NB4 (cell line): ENCODE measurements at places on chromosomes 5 and 9.

- no peak for DNase-seq
Measured at GRCh38 chr5:176784218-176785165, 25.9 kb upstream of the UNC5A start.

DNA sequence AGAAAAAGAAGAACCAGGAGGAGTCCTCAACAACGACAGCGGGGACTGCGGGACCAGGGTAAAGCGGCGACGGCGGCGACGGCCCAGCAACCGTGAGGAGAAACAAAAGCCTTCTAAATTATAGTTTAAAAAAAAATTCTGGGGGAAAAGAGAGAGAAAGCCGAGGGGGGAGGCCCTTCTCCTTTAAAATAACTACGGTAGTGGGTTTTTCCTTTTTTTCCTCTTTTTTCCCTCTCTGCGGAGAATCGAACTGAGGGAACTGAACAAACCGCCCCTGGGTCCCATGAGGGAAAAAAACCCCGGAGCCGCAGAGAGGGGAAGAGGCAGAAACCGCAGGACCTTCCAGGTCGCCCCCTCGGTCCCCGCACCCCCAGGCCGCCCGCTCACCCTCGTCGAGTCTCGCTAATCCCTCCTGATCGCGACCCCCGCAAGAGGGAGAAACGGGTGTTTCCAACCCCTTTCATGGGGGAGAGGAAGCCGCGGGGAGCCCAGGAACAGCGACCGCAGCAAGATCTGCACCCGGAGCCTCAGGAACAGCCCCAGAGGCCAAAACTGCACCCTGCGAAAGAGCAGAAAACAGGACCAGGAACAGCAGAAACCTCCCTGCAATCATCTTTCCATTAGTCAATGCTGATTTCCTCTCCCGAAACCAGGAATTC is 453 bp downstream of the CPEB4 start:
- DNase-seq: peak; percentile 66

DNA sequence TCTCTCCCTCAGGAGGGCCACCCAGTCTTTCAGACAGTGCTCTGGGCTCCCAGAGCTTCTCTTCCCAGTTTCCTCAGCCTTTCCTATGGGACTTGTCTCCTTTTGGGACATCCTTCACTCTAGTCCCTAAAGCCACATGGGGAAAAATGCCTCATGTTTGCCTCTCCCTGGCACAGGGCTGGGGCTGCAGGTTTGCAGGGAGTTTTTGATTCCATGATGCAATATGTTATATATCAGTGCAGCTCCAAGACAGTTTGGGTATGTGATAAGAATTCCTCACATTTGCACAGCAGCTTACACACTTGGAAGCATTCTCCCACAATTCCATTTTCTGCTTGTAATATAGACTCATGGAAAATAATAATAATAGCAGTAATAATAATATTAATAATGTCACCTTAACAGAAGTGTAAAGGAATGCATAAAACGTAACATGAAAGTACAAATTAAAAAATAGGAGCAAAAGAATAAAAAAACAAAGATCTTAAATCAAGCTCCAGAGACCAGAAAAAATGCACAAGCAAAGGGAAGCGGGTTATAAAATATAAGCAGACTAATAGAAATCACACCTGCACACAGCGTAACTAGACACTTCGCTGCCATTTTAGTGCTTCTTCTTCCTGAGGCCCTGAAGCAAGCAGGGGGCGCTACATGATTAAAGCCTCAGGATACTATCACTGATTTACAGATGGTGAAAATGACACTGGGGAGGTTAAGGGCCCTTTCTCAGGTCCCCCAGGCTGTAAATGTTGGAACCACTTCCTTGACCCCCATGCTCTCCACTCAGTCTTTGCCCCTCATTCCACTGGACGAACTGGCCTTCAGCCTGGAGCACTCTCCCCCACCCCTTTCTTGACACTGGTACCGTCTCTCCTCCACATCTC is 70.0 kb upstream of the IL17B start:
- peak; percentile 43 for DNase-seq

DNA sequence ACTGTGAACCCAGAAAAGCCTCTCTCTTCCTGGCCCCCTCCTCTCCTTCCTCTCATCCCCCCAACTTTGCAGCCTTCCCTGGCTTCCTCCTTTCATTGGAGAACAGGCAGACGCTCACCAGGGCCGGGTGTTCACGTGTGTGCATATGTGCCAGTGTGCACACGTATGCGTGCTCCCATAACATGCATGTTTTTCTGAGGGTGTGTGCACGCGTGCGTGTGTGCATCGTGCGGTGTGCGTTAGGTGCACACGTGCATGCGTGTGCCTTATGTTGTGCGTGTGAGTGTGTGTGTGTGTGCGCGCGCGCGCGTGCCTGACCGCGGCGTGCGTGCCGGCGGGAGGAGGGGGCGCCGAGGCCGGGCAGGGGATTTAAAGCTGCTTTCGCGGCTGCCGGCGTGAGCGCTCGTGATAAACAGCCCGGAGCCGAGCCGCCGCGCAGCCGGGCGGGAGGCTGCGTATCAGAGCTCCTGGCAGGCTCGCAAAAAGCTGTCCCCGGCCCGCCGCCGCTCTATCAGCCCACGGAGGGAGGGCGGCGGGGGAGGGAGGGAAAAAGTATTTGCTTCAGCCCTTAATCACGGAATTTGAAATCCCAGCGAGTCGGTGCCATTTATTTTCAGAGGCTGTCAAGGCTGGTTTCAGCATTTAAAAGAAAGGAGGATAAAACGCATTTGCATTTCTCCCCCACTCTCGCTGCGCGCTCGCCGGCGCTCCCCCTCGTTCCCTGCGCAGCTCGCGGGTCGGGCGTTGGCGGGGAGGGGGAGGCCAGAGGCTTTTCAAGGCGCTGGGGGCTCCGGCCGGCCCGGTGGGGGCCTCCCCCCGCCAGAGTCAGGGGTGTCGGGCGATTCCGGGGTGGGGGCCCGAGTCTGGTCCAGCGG is 183.9 kb downstream of the C9orf50 start:
- DNase-seq: peak; percentile 48

DNA sequence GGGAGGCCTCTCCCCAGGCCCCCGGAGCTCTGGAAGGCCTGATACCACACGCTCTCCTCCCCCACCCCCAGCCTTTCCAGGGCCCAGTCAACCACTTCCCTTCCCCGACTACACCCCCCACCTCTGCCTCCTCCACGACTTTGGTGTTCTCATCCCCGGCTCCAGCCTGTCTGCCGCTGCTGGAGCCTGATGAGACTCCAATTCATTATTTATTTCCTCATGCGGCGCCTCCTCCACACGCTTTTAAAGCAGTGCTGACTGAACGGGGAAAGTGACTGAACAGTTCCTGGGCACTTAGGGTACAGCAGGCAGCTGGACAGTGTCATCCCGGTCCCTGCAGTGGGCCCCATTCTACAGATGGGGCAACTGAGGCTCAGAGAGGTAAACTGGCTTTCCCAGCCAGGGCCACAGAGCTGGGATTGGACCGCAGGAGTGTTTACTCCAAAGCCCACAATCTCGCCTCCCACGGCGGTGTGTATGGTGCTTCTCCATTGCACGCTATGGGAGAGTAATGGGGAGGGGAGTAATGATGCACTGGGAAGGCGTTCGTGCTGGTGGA is 15.9 kb upstream of the RPL26L1 start:
- peak; percentile 87 for DNase-seq

DNA sequence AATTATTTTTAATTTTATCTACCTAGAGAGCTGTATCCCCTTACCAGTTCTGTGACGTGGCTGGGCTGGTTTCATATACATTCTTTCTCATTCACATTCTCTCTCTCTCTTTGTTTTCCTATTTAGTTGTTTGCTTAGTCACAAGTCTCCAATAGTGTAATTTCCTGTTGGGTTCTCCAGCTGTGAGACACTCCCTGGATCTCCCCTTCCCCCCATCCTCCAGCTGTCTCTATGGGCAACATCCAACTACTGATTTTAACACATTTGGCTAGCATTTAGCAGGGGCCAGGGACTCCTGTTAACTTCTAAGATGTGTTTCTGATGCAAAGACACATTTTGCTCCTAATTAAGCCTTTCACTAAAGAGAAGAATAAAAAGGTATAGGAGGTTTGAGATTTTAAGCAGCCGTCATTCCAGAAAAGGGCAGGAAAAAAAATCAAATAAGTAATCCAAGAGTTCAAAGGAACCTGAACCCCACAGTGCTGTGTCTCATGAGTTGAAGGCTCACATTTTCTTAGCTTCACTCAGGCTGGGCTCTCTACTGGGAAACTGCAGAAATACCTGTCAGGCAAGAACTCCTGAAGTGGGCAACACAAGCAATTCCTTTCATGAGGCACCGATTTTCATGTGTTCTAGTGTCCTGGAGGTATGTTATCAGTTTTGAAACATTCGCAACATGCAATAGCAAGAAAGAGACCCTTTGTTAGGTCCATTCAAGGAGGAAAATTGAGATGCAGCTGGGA is 198.7 kb upstream of the C9orf72 start:
- DNase-seq: no peak

DNA sequence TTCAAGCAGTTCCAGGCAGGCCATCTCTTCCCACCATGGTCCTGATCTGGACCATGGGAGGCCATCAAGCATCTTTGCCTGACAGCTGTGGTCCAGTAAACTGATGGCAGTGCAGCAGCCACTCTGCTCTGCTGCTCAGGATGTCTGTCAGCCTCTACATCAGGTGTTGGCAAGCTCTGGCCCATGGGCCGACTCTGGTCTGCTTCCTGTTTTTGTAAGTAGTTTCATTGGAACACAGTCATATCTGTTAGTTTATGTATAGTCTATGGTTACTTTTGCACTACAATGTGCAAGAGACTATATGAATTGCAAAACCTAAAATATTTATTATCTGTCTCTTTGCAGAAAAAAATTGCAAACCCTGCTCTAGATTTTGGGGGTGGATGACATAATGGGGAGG is 225.0 kb downstream of the KCTD16 start:
- DNase-seq: no peak

- DNase-seq: no peak
Measured at GRCh38 chr9:36867672-36868471, 166.2 kb downstream of the PAX5 start.

DNA sequence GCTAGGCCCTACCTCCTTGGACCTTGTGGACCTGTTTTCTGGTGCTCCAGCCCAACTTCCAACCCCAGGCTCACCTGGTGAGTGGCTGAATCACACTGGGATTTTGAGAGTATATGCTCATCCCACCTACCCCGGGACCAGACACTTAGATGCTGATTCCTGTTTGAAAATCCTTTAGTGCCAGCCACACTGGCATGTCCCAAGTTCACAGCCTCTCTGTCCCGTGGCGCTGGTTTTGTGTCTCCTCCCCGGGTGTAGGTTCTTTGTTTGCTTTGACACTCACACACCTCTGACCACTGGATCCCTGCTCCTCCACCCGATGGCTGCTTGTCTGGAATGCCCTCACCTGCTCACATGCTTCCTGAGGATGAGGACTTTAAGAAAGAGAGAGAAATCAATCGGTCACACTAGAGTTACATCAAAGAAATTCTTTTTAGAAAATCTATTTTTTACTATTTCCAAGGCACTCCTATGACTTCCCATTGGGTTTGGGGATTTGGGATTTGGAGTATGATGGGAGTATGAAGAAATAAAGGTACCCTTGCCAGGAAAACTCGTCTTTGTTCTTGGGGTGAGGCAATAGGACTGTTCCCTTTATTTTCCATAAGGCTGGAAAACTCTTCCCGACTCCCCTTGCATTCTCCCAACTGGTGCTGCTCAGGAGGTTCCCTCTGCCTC is 7.3 kb upstream of the SLC25A48 start:
- no peak for DNase-seq

DNA sequence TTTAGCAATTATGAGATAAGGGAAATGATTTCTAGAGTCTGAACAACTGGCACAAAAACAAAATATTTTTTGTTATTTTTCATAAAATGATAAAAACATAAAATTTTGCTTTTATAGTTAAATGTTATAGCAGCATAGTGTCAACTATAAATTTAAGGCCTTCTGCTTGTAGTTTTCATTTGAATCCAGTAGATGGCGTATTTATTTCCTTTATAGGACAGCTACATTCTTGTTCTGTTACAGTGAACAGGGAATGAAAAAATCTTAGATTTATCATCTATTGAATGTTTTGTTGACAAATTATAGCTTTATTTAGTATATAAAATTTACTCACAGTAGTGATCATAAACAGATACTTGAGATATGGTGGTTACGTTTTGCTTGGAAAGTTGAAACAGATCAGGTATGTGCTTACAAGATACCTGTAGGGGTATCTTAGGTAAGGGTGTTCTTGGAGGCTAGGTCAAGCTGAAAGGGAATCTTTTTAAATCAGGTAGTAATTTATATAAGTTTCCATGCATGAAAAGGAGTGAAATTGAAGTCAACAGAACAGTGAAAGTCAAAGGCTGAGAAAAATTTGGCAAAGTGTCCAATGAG is 239.3 kb upstream of the GRIN3A start:
- DNase-seq: peak; percentile 13

- DNase-seq: no peak
Measured at GRCh38 chr9:136858844-136859757, 7.0 kb downstream of the MAMDC4 start.

DNA sequence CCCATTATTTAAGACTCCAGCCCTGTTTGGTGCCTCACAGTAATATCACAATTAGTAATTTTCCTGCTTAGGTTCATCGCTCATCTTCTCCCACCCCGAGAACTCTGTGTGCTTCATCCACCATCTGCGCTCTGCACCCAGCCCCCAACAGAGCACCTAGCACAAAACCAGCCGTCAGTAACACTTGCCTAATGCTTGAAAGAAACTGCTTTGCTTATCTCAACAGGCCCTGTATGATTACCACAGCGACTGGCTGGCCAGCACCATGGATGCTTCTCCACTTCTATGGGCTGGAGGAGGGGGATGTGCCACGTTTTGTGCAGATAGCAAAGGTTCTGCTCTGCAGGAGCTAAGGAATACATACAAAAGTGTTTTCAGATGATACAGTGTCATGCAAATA is 166.8 kb downstream of the SPOCK1 start:
- DNase-seq: no peak

DNA sequence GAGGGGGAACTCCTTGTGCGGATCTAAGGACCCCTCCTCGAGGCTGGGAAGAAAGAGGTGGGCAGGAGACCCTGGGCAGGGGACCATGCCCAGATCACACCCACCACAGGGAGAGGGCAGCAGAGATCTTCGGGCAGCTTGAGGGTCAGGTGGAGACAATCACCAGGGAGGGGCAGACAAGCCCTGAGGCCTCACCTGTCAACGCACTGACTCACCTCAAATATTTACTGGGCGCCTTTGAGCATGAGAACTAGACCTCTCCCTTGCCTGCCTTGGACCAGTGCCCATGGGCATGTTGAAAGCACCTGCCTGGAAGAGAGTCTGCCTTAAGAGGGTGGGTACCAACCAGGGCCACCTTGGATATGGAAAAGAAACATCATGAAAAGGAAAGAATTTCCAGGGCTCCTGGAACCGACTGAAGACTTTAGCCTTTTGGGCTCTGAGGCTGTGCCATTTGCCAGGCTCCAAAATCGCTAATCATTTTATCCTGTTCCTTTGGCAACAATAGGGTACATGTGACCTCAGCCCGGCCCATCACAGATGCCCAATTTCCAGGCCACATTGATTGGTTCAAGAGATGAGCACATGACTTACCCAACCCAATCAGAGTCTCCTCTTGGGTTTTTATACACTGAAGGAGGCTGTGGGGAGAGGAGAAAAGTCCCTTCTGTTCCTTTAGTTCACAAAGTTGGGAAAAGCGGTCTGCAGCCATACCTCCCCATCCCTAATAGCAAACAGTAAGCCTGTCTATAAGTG is 10.4 kb upstream of the SPINK4 start:
- DNase-seq: no peak

GRCh38 chr9:134640506-134641172 is 964 bp upstream of the COL5A1 start:
- no peak for DNase-seq
